ENCODE measurements at places on chromosomes 12 and 14.

GRCh38 chr14:26765768-26766520 lies 168.1 kb upstream of the NOVA1 start:
- DNase-seq, result no peak

DNA sequence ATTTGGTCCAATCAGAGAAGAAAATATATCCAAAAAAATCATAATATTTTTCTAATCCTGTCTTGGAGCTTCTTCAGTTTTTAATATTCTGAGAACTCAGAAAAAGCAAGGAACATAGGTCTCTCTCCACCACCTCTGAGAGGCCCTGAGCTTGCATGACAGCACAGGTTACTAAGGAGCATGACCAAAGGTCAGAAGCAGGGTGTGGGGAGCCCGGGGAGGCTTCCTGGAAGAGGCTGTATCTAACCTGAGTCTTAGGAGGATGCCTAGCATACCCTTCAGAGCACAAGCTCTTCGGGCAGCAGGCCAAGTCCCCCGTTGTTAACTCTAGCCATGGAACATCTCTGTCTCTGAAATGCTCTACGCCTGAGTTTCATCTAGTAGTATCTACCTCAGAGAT lies 15.7 kb upstream of the STON2 start:
- no peak for DNase-seq

DNA sequence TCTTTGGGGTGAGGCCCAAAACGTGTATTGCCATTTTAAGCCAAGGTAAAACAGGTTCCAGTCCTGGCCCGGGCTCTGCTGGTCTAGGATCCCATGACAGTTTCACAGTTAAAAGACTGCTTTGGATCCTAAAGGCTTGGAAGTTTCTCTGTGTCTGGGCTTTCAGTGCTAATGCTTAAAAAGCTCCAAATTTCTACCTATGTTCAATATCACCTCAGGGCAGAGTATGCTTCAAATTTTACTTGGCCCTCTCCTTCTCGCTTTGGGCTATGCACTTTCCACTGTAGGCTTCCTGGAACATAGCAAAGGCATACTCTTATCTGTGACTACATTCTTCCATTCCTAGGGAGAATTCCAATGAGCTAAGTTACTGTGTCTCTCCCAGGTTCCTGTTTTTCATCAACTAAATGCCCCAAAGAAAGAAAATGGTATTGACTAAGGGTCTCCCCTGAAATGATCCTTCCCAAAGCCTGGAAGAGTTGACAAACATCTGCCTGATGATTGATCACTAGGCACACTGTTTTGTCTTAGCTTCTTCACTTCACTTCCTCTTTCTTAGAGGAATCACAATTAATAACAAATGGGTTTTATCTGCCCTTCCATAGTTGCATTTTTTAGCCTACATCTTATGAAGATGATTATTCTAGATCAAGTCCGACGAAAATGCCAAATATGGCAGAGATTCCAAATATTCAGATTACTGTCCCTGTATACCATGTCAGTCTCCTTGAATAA lies 79.4 kb downstream of the TMTC2 start:
- no peak for DNase-seq

DNA sequence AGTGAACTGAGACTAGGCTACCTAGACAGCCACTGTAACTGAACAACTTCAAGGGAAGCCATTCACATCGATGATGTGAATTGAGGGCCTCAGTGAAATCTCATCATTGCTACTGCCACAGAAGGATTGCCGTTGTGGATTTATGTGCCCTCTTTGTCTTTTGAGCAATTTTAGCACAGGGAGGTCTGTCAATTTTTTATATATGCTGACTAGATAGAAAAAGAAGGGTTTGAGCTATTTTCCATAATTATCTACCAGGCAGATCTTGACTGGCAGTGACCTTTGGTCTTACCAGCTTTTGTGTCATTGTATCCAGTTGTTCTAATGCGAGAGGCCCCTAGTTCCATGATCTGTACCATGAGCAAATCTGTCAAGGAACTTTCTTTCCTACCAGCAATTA lies 179.4 kb downstream of the ERC1 start:
- no peak for DNase-seq

GRCh38 chr12:49930515-49931288 lies 19.8 kb upstream of the AQP2 start:
- no peak for DNase-seq

GRCh38 chr14:99674776-99675381 lies 9.2 kb upstream of the CYP46A1 start:
- DNase-seq, result no peak

GRCh38 chr12:121366063-121366459 lies 13.8 kb upstream of the ANAPC5 start:
- DNase-seq, result no peak

GRCh38 chr12:38601949-38602348 lies 285.4 kb downstream of the ALG10B start:
- DNase-seq, result no peak

- DNase-seq, result no peak
Observed at GRCh38 chr12:93572712-93573551, 457 bp downstream of the SOCS2 start.

DNA sequence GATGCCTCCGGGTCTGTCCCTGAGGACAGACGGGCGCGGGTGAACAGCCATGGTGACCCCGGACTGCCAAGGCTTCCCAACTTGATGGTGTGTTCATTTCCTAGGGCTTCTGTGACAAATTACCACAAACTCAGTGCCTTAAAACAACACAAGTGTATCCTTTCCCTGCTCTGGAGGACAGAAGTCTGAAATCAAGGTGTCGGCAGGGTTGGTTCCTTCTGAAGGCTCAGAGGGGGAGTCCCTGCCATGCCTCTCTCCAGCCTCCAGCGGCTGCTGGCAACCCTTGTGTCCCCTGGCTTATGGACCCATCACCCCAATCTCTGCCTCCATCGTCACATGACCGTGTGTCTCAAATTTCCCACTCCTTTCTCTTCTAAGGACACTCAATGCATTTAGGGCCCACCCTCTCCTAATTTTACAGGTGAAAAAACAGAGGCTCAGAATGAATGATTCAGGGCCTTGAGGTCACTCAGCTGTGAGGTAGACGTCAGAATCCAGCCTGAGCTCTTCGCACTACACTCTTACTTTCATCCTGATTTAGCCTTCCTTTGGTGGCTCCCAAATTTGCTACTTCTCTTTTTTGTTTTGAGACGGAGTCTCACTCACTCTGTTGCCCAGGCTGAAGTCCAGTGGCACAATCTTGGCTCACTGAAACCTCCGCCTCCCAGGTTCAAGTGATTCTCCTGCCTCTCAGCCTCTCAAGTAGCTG lies 45.4 kb downstream of the VCPKMT start:
- no peak for DNase-seq

- no peak for DNase-seq
Observed at GRCh38 chr12:12784116-12784515, 1.3 kb upstream of the APOLD1 start.

DNA sequence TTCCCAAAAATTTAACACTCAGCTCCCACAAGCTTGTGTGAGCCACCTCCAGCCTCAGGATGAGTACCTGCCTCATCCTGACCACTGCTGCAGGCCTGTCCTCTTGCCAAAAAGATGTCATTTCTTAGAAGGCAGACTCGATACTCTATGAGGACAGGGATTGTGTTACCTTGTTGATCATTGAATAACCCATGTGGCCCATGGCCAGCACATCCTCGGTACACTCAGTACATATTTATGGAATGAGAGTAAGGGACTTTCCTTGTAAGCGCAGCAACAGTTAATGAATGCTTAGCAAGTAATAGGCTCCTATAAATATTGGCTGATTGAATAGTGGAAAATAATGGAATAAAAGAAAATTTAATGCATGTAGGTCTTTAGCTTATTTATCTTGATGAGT lies 15.3 kb upstream of the DGLUCY start:
- DNase-seq, result no peak

- DNase-seq, result no peak
Observed at GRCh38 chr12:15151161-15152091, 69.8 kb downstream of the RERG start.

GRCh38 chr12:49892732-49893317 lies 10.9 kb downstream of the FAIM2 start:
- no peak for DNase-seq

- DNase-seq, result no peak
Observed at GRCh38 chr12:91618281-91618680, 435.7 kb upstream of the DCN start.

DNA sequence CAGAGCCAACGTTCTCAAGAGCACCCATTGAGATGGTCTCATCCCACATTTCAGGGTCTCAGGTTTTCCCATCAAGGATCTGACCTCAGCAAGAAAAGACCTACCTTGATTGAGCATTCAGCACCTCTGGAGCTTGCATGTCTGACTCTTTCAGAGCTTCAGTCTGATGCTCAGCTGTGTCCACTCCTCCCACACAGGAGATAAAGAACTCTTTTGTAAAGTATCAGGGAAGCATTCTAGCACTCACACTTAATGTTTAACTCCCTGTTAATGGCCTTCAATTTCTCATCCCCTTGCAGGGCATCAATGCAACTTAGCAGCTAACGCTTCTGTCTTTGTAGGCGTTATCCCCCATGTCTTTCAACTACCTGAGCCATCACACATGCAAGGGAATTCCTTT lies 124.1 kb downstream of the GALC start:
- no peak for DNase-seq

DNA sequence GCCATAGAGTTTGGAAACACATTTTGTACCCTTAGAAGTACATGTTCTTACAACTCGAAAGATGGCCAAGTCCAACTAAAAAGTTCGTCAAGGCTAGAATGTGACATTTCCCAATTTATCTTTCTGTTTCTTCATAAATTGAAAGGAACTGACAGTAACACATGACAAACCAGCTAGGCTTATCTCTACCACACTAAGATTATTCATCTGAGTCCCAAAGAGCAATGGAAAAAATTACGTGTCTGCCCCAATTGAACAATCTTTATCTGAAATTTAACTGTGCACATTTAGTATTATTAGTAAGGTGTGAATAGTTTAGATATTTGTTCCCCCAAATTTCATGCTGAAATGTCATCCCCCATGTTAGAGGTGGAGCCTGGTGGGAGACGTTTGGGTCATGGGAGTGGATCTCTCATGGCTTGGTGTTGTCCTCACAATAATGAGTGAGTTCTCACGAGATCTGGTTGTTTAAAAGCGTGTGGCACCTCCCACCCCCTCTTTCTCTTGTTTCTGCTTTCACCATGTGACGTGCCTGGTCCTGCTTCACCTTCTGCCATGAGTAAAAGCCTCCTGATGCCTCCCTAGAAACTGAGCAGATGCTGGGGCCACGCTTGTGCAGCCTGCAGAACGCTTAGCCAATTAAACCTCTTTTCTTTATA lies 13.3 kb downstream of the CPM start:
- DNase-seq, result no peak

DNA sequence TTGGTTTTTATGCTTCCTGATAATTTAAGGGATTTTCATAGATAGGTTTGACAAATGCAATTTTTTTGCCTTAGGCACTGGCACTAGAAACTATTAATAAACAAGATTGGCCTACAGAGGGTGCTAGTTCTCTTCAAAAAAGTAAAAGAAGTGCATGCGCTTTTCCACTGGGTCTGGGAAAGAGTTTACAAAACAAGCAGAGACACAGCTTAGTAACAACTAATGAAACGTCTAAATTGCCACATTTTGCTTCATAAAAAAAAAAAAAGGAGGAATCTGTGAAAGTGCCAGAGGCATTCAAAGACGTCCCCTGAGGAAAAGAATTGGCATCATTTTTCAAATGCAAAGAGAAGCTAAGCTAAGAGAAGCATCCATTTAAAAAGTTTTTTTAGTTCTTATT lies 58.3 kb upstream of the EEA1 start:
- DNase-seq, result no peak

- DNase-seq, result no peak
Observed at GRCh38 chr12:79367032-79367589, 323.7 kb downstream of the PAWR start.

GRCh38 chr14:51643140-51643539 lies 8.6 kb upstream of the FRMD6 start:
- no peak for DNase-seq

DNA sequence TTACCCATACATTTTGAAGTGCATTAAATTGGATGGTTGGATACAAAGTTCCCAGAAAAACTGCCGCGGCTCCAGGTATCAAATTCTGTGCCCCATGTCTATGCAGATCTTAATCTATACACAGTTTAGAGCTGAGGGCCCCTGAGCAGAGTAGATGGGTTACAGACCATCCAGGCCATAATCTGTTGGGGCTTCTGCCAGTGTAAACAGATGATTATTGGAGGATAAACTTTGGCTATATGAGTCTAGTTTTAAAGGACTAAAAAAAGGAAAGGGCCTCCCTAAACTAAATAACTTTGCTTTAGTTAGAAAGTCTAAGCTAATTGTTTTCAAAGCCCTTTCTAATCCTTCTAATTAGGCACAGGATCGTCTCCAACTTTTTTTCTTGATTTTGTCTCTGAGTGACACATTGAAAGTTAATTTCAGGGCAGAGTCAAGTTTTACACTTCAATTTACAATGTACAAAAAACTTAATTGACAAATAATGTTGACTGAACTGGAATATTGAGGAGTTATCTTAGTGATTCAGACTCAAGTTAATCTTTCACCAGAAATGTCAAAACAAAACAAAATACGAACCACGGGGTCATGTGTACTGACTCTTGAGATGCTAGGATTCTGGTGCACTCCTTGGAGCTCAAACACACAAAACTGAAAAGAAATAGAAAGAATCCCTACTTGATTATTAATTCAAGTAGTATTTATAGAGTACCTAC lies 133.9 kb upstream of the SCAF11 start:
- no peak for DNase-seq

DNA sequence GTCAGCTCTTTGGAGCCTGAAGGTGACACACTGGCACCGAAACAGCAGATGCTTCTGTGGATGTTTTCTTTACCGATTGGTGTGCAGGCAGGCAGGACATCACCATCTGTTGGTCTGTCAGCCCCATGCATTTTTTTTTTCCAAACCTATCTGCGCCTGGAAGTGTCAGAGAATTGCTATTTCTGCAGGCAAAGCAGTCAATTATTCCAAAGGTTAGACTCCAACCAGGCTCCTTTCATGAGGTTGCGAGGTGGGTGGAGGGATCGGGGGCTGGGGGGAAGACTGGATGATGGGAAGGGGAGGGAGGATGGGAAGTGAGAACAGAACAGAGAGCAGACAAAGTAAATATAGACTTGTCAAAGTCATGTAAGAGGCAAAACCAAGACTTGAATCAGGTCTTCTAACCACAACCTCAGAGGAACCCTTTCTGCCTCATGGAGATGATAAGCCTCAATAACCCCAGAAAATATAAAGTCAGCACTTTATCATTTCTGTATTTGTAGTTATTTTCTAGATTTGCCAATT lies 117.7 kb downstream of the OTOGL start:
- DNase-seq, result no peak

DNA sequence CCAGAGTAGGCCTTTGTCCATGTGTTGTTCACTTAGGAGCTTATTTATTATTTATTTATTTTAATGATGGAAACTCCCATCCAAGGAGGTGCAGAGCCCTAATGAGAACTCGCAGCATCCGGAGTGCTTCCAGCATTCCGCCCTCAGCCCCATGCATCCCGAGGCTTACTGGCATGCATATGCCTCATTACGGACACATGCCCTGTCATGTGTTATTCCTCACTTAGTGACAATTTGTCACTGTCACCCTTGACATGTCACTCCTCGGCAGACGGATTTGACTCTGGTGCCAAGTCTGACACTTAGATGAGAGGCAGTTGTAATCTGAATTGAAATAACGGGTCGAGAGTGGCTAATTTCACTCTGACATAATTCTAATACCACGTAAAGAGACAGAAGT lies 132.8 kb downstream of the VRK1 start:
- no peak for DNase-seq

- no peak for DNase-seq
Observed at GRCh38 chr12:64390275-64390851, at the start of gene C12orf56. Gene C12orf56 (minus strand): TSS chr12:64390758. CDS start chr12:64390565, 193 bp downstream.
